Smooth muscle cell of the umbilical artery (primary cell): ENCODE measurements at places on chromosomes 7 and 10. TPM values are rescaled to one million over a fixed set of nuclear protein-coding genes. Genes with fewer than 3 reads are reported as not detected.

The ZNF22 gene
- total RNA-seq, result 13.4 and 13.5 TPM in 2 replicates

The OR2A5 gene
- total RNA-seq, result not detected in 2 replicates

The KCNH2 gene
- 2.7 and 3.8 TPM in 2 replicates for total RNA-seq

The HECW1 gene
- total RNA-seq, result not detected in 2 replicates

The LCOR gene
- 15.7 and 33.7 TPM in 2 replicates for total RNA-seq

The GNGT1 gene
- not detected in 2 replicates for total RNA-seq

The CDHR3 gene
- 1.2 TPM in 2 replicates for total RNA-seq

The SPDYE16 gene
- total RNA-seq, result 0.05 TPM in 1 of 2 replicates, not detected in the other

The GFRA1 gene
- 0.30 and 0.46 TPM in 2 replicates for total RNA-seq

The CUL2 gene
- 41.3 and 65.7 TPM in 2 replicates for total RNA-seq

The ANKRD61 gene
- 0.23 TPM in 1 of 2 replicates, not detected in the other for total RNA-seq

The CRPPA gene
- 1.7 and 2.7 TPM in 2 replicates for total RNA-seq
